ENCODE measurements at places on chromosomes 16 and 17. TPM values are rescaled to one million over a fixed set of nuclear protein-coding genes. Genes with fewer than 3 reads are reported as not detected.

- peaks cover 48% of the 10 kb centered on the region for H3K4me1 ChIP-seq
- no peak overlapping the region for H3K4me3 ChIP-seq
- peaks cover 3% of the 10 kb centered on the region for H3K36me3 ChIP-seq
- H3K27me3 ChIP-seq: no peaks in the 10 kb centered on the region
- no peak for DNase-seq
Observed at GRCh38 chr16:50609049-50609448, 60.9 kb downstream of the NKD1 start.

GRCh38 chr17:47686276-47686635, 7.7 kb upstream of the TBKBP1 start:
- peaks cover 34% of the 10 kb centered on the region for H3K36me3 ChIP-seq
- H3K4me3 ChIP-seq: peak overlapping the region; percentile 18
- peaks cover 2% of the 10 kb centered on the region for H3K27me3 ChIP-seq
- H3K4me1 ChIP-seq: peaks cover 3% of the 10 kb centered on the region
- no peak for DNase-seq
- H3K27ac ChIP-seq: no peak overlapping the region

DNA sequence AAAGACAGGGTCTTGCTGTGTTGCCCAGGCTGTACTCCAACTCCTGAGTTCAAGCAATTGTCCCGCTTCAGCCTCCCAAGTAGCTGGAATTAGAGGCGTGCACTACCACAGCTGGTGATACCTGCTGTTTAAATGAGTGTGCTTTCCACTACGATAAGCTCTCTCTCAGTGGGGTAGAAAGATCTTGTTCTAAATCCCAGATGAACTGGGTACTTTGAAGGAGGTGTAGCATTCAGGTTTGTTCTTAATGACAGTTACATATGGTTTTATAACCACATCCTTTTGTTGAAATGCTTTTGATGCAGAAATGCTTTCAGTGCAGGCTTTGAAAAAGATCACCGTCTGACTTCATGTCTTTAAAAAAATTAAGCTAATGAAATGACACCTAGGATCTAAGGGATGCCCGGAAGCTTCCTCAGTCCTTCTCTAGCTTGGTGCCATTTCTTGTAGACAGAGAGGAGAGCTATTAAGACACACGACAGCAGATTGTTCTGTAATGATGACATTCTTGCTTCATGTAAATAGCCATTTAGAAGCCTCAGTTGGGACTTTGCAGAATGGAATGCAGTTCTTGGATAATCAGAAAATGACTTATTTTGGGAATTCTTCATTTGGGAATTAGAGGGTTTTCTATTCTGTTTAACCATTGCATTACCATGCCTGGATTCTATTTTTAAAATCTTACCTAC, 19.5 kb downstream of the PMM2 start:
- peaks cover 23% of the 10 kb centered on the region for H3K36me3 ChIP-seq
- DNase-seq: no peak
- no peak overlapping the region for H3K4me3 ChIP-seq

- H3K27me3 ChIP-seq: no peaks in the 10 kb centered on the region
- H3K4me1 ChIP-seq: peaks cover 82% of the 10 kb centered on the region
- peak overlapping the region; percentile 74 for H3K4me3 ChIP-seq
- H3K36me3 ChIP-seq: peaks cover 15% of the 10 kb centered on the region
- peak overlapping the region; percentile 98 for H3K27ac ChIP-seq
- DNase-seq: peak; percentile 66
Observed at GRCh38 chr17:57875290-57876022, 25.6 kb upstream of the MRPS23 start.

- H3K27me3 ChIP-seq: peaks cover 6% of the 10 kb centered on the region
- H3K36me3 ChIP-seq: no peaks in the 10 kb centered on the region
- H3K4me1 ChIP-seq: no peaks in the 10 kb centered on the region
- no peak overlapping the region for H3K27ac ChIP-seq
- DNase-seq: no peak
Observed at GRCh38 chr17:20072692-20072992, 63.5 kb downstream of the SPECC1 start.

CDH11 gene
- 31.7 TPM for total RNA-seq

CIITA gene
- total RNA-seq: not detected
